ENCODE measurements at places on chromosomes 1 and 21.

- no peak for DNase-seq
Observed at GRCh38 chr21:43609501-43610340, 49.6 kb downstream of the HSF2BP start.

DNA sequence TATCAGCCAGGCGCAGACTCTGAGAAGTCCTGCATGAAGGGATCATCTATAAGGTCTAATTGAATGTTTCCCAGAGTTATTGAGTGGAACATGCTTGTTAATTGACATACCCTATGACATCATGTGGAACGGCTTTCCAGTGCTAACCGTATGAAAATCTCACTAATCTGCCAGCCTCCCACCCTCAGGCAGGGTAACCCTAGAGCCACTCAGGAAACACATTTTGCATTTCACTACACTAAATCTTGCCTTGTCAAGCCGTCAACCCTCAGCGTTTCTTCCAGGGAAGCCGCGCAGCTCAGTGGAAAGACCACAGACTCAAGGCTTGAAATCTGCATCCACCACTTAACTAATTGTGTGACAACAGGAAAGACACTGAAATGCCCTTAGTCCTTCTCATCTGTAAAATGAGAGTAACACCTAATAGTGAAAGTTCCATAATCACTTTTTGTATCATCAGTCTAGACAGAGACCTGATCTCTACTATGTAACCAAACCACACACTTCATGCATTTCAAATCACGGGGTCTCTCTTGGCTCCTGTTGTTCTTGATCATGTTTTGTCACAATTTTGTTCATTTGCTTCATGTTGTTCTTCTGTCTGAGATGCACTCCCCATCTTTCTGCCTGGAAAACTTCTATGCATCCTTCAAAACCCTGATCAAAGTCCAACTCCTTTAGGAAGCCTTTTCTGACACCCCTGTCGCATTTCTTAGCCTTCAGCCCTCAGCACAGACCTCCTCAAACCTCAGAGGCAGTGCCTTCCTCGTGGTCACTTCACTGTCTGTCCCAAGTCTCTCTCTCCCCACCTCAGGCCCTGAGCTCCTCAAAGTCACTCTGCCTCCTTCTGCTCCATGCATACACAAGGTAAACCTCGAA lies 246.5 kb downstream of the TOMM20 start:
- no peak for DNase-seq

- no peak for DNase-seq
Observed at GRCh38 chr1:241332037-241332409, 25.0 kb downstream of the RGS7 start.

DNA sequence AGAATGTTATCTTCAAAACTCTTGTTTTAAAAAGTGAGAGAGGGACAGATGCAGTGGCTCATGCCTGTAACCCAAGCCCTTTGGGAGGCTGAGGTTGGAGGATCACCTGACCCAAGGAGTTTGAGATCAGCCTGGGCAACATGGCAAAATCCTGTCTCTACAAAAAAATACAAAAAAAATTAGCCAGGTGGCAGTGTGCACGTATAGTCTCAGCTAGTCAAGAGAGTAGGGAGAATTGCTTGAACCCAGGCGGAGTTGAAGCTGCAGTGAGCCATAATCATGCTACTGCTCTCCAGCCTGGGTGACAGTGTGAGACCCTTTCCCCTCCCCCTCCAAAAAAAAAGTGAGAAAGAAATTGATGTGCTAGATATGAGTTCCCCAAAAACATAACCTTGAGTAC lies 131.0 kb downstream of the KCNT2 start:
- no peak for DNase-seq

Data from HFF-Myc (cell line).